ENCODE measurements at places on chromosomes 4 and X.

- DNase-seq, result no peak
These were observed 151.6 kb downstream of the PALLD start for GRCh38 chr4:168648494-168648893.

DNA sequence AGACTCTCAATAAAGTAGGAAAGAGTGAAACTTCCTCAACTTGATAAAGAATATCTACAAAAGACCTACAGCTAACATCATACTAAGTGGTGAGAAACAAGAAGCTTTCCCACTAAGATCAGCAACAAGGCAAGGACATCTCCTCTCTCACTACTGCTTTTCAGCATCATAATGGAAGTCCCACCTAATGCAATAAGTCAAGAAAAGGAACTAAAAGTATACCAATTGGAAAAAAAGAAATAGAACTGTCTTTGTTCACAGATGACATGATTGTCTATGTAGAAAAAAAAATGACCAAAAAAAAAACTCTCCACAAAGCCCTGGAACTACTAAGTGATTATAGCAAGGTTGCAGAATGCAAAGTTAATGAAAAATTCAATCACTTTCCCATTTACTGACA is 25.1 kb upstream of the SH3RF1 start:
- DNase-seq, result no peak

- no peak for DNase-seq
These were observed at the start of gene DLG3 for GRCh38 chrX:70444326-70444945. TSS of gene DLG3 (plus strand) at chrX:70444835. CDS start at chrX:70445202, 367 bp downstream.

DNA sequence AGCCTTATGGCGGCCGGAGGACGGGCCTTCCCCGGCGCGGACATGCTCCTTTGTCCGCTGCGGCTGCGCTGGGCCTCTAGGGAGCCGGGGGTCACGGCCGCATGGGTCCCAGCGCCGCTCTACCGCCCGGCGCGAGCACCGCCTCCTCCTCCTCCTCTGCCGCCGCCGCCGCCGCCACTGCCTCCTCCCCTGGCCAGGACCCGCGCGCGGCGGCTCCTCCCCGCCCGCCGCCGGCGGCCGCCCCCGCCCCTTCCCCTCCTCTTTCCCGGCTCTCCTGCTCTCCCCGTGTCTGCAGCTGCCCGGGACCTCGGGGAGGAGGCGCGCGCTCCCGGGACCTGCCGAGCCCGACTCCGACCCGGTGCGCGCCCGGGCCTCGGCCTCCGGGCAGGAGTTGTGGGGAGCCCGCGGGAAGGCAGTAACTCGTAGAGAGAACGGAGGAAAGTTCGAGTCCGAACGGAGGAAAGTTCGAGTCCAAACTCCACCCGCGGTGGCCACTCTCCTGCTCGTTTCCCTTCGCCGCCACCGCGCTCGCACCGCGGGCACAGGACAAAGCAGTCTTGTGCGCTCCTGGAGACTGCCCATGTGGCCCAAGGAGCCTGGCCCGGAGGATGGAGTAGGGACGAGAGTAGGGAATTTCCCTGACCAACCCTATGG is at the start of gene ADGRA3:
TSS of gene ADGRA3 (minus strand) at position 179 of the 654 bp plus-strand sequence. CDS start 282 bp downstream, outside the sequence.
- peak; percentile 26 for DNase-seq

GRCh38 chrX:130725519-130725918 is 177.5 kb downstream of the ENOX2 start:
- DNase-seq, result no peak

GRCh38 chr4:153153339-153153871 is 50.8 kb upstream of the TRIM2 start:
- DNase-seq, result peak; percentile 63

DNA sequence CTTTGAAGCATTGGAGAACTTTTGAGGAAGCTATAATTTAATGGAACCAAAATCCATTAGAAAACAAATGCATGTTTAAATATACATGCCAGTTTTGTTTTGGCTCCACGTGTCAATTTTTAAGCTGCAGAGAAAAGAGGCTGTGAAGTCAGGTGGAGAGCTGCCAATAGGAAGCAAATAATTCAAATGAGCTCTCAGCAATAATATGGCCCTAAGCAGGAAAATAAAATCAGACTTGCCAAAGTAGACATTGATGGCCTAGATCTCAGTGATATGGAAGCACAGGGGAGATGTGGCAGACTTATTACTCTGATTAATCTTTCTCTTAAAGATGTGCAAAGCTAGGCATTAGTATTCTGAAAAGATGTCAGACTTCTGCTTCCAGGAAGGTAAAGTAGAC is 769.8 kb upstream of the NDST4 start:
- DNase-seq, result no peak

DNA sequence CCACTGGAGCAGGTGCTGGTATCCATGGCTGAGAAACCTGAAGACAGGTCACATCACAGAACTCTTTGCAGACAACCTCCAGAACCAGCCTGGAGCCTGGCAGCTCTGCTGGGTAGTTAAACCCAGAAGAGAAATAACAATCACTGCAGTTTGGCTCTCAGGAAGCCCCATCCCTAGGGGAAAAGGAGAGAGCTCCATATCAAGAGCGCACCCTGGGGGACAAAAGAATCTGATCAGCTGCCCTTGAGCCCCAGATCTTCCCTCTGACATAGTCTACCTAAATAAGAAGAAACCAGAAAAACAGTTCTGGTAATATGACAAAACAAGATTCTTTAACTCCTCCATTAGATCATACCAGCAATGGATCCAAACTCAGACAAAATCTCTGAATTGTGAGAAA is 823.2 kb upstream of the FRG1 start:
- DNase-seq, result no peak

DNA sequence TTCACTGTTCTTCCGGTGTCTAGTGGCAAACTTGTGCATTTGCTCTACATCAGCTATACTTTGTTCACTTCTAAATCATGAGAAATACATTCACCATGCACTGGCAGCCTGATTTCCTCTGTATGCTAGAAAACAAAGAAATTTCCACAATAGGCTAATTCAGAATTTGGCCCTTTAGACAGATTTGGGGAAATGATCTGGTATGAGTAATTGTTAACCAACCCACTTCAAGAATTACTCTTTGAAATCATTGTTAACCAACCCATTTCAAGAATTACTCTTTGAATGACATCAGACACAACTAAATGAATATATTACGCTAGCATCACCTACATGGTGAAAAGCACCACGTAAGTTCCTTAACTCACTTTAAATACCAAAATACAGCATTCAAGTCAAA is 14.6 kb downstream of the APBB2 start:
- no peak for DNase-seq

DNA sequence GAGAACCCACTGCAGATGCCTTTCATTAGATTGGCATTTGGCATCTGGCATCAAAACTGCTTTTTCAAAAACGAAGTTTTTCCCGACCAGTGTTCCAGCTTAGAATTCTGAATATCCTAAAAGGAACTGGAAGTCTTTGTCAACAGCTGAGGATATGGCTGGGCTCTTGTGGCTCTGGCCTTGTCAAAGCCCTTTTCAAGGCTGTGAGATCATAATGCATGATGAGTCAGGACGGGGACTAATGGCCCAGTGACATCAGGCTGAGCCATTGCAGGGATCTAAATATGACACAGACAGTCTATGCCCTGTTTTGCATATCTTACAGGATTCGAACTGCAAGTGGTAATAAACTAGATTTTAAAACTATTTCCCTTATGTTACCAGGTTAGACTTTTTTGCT is 306.4 kb downstream of the PTTG2 start:
- DNase-seq, result no peak

DNA sequence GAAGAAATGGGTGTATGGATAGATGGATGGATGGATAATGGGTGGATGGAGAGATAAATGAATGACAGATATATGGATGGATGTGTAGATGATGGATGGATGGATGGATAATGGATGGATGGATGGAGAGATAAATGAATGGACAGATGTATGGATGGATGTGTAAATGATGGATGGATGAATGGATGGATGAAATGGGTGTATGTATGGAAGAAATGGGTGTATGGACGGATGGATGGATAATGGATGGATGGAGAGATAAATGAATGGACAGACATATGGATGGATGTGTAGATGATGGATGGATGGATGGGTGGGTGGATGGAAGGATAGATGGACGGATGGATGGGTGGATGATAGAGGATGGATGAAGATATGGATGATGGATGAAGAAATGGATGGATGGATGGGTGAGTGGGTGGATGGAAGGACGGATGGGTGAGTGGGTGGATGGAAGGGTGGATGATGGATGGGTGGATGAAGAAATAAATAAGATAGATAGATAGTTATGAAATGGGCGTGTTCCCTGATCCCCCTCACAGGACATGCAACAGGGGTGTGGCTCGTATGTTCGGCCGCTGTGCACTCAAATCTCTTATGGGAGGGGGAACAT is 91.1 kb upstream of the NKX1-1 start:
- DNase-seq, result no peak

GRCh38 chrX:67652543-67652942 is 108.7 kb downstream of the AR start:
- DNase-seq, result no peak

GRCh38 chr4:84799318-84799717 is 167.2 kb downstream of the WDFY3 start:
- DNase-seq, result no peak

- DNase-seq, result no peak
These were observed 632.3 kb downstream of the PDHA2 start for GRCh38 chr4:96471956-96472867.

DNA sequence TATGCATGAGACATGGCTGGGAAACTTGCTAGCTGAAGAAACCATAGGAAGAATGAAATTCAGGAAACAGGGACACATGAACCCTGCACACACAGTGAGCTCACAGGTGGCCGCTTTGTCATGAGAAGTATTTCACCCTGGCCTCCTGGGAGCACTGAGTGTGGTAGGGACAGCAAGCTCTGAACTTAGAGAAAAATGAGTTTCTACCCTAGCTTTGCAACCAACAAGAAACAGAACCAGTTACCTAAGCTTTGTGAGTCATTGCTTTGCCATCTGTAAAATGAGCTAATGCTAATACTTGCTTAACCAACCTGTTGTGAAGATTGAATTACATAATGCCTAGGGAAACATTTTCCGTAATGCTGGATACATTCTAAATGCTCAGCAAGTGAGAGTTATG is 206.6 kb upstream of the HS3ST1 start:
- no peak for DNase-seq

- no peak for DNase-seq
These were observed 464.1 kb upstream of the TRAM1L1 start for GRCh38 chr4:117549524-117549923.

GRCh38 chr4:159077702-159078495 is 25.0 kb upstream of the RAPGEF2 start:
- no peak for DNase-seq

DNA sequence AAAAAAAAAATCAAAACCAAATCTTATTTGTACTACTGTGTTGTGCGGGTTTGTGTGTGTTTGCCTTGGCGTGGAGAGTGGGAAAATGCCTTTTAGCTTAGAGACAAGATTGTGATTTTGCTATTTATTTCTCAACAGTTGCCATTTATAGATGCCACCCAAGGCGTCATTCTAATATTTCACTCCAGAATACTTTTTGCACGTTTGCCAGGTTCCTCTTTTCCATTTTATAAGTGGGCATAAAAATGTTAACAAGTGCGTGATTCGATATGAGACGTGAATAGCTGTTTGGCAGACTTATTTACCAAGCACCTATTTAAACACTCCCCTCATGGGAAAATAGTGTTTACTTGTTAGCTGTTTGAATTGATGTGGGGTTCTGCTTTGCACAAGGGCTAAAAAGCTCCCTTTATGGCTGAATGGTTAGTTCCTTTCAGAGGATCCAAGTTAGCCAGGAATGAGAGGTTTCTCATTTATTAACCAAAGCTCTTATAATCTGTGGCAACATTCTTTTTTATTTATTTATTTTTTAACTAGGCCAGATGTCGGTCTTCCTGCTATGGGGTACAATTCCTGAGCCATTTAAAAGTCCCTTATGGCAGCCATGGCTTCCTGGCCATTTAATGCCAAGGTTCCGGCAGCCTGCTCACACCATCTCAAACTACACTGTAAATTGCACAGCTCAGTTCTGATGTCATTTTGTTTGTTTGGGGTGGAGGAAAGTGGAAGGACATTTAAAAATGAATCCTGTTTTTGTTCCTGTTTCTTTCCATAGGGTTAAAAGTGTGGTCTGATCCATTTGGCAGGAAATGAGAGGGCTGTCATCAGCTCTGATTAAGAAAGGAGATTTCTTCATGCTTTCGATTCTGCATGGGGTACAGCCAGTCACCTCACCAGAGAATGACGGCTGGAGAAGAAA is 14.6 kb downstream of the SMIM20 start:
- no peak for DNase-seq

DNA sequence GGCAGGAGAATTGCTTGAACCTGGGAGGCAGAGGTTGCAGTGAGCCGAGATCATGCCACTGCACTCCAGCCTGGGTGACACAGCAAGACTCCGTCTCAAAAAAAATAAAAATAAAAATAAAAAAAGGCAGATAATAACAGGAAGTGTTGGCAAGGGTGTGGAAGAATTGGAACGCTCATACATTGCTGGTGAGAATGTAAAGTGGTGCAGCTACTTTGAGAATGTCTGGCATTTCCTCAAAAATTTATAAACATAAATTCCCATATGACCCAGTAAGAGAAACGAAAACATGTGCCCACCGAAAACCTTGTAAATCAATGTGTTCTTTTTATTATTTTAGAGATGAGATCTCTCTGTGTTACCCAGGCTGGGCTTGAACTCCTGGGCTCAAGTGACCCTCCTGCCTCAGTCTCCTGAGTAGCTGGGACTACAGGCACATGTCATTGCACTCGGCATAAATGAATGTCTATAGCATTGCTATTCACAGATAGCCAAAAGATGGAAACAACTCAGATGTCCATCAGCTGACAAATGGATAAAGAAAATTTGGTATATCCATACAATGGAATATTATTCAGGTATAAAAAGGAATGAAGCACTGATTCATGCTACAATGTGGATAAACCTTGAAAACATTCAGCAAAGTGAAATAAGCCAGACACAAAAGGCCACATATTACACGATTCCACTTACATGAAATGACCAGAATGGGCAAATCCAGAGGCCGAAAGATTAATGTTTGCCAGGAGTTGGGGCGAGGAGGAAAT is 63.7 kb upstream of the PLAC1 start:
- no peak for DNase-seq

DNA sequence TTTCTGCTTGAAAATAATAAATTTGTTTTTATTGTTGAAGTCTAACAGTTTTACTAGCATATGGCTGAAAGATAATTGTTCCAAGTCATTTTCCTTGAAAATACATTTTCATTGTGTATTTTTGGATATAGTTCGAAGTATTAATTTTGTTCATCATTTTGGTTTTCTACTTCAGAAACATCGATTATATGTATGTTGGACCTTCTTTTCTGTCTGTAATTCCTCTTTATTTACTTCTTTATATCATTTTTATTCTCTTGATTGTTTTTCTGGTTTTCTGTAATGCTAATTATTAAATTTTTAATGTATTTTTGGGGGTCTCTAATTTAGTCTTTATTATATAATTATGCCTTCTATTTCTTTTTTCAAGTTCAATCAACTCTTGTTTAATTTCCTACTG is 407.1 kb upstream of the FRG1 start:
- DNase-seq, result no peak

DNA sequence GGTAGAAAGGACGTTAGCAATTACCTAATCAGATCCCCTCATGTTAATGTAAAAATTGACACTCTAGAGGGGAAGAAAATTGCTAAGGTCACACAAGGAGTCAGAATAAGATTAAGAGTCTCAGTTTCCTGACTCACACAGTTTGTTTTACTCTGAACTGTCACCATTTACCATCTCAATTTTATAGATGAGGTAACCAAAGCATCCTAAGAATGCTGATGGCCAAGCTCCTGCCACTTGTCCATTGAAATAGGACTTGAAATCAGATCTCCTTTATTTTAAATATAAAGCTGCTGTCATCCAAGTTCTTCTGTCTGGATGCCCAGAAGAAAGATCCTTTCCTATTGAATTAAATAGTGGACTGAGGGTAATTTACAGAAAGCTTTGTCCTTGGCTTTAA is 114.8 kb upstream of the VAMP7 start:
- DNase-seq, result no peak

- no peak for DNase-seq
These were observed 130.8 kb upstream of the SMIM31 start for GRCh38 chr4:164623099-164623498.

Data from activated CD8-positive, alpha-beta memory T cell treated with anti-CD3 and anti-CD28 coated beads, Interleukin-2, amount 50 U/mL, for 4 hours (primary cell).